ENCODE measurements at places on chromosomes 16 and 17.

GRCh38 chr17:66799849-66800537 lies 34.9 kb upstream of the CACNG5 start:
- no peak for DNase-seq

- no peak for DNase-seq
Observed at GRCh38 chr17:352421-353212, at the start of gene RPH3AL. Gene RPH3AL (minus strand): TSS chr17:352807. CDS start chr17:327543, 25,264 bp downstream.

- no peak for DNase-seq
Observed at GRCh38 chr17:55134486-55135157, 130.1 kb upstream of the HLF start.

GRCh38 chr17:45742251-45742650 lies 41.9 kb upstream of the CRHR1 start:
- no peak for DNase-seq

GRCh38 chr17:77723071-77723908 lies 235.2 kb upstream of the TNRC6C start:
- DNase-seq = no peak

DNA sequence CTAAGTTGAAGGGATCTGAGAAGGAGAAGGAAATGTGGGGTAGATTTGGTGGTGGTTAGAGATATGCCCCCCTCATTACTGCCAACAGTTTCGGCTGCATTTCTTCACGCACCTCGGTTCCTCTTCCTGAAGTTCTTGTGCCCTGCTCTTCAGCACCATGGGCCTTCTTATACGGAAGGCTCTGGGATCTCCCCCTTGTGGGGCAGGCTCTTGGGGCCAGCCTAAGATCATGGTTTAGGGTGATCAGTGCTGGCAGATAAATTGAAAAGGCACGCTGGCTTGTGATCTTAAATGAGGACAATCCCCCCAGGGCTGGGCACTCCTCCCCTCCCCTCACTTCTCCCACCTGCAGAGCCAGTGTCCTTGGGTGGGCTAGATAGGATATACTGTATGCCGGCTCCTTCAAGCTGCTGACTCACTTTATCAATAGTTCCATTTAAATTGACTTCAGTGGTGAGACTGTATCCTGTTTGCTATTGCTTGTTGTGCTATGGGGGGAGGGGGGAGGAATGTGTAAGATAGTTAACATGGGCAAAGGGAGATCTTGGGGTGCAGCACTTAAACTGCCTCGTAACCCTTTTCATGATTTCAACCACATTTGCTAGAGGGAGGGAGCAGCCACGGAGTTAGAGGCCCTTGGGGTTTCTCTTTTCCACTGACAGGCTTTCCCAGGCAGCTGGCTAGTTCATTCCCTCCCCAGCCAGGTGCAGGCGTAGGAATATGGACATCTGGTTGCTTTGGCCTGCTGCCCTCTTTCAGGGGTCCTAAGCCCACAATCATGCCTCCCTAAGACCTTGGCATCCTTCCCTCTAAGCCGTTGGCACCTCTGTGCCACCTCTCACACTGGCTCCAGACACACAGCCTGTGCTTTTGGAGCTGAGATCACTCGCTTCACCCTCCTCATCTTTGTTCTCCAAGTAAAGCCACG lies 28.3 kb downstream of the STH start:
- no peak for DNase-seq

GRCh38 chr17:76538281-76538931 lies 897 bp upstream of the CYGB start:
- no peak for DNase-seq

DNA sequence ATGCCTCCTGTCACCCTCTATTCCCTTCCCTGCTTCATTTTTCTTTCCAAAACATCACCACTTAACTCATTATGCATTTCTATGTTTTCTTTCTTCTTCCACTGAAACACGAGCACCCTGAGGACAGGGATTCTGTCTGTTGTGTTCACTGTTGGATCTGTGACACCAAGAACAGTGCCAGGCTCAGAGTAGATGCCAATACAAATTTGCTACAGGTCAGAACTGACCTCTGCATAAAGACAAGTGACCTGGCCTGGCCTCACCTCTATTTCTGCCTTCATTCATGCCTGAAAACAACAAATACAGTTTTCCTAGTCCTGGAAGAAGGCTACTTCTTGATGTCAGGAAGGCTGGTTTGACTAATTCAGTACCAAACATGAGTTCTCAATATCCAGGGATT lies 45.1 kb downstream of the SMPD3 start:
- DNase-seq = no peak

All from stimulated activated CD4-positive, alpha-beta T cell treated with anti-CD3 and anti-CD28 coated beads, Interleukin-12 subunit alpha, Interleukin-12 subunit beta, amount 100 ng/mL, for 48 hours (primary cell).